Right renal cortex interstitium (tissue), 3 donors: ENCODE measurements at places on chromosomes 12 and 14.

DNA sequence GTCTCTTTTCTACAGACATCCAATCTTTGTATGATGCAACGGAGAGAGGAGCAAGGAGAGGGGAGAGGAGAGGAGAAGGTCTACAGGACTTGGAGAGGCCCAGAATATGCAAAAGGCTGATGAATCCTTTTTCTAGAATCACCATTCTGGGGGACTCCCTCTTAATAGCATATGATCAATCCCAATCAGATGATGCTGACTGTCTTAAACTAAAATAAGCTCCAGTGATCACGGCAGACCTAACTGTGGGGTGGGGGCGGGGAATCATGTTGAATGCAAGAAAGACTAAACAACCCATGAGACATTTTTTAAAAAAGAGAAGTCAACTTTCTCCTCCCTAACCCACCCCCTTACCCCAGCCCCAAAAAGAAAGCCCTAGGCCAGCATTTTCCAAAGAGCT, 33.4 kb downstream of the BTBD7 start:
- DNase-seq: no peak

- no peak for DNase-seq
Observed at GRCh38 chr12:131349397-131350127, 361.3 kb upstream of the SFSWAP start.

- no peak for DNase-seq
Observed at GRCh38 chr14:96631621-96632362, 129.6 kb downstream of the PAPOLA start.

DNA sequence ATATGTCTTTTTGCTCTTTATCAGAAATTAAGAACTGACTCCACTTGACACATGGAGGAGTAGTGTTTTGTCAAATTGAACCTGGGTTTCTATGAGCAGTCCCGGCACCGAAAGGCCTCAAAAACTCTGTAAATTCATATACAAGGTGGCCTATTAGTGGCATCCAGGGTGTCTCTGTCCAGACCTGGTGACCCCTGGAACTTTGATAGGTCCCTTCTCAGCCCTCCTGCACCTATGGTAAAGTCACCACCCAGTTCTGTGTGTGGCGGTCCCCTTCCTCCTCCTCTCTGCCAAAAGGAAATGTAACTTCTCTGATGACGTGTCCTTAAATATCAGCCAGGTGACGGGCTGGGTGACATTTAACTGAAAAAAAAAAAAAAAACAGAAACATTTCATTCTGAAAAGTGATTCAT, 204.0 kb upstream of the FOXN3 start:
- no peak for DNase-seq

DNA sequence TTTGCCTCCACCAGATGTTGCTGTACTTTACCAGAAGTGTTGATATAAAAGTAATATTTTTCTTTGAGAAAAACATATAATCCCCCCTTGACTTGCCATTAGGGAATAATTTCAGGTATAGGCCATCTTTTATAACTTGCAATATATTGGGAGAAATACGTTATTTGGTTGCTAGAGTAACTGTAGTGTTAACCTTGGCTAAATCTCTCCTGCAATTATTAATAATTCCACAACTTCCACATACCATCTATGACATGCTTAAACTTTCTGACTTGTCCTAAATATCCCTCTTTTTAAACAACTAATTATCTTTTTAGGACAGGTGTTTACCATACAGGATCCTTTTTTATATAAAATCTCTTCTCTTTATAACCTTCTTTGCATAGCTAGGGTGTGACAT, 1048.2 kb downstream of the SLC16A7 start:
- no peak for DNase-seq
